ENCODE measurements at places on chromosomes 13 and 19.

GRCh38 chr13:110183910-110184309, 123.0 kb downstream of the COL4A1 start:
- no peak for DNase-seq

- no peak for DNase-seq
Observed at GRCh38 chr13:39297023-39297422, 258.8 kb downstream of the NHLRC3 start.

DNA sequence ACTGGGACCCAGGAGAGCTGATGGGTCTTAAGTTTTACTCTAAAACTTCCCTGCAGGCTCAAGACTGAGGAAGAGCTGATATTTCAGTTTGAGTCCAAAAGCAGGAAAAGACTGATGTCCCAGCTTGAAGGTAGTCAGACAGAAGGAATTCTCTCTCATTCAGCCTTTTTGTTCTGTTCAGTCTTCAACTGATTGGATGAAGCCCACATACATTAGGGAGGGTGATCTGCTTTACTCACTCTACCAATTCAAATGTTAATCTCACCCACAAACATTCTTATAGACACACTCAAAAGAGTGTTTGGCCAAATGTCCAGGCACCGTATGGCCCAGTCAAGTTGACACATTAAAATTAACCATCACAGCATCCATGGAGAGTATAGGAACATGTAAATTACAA, 173.5 kb downstream of the KCNRG start:
- no peak for DNase-seq

DNA sequence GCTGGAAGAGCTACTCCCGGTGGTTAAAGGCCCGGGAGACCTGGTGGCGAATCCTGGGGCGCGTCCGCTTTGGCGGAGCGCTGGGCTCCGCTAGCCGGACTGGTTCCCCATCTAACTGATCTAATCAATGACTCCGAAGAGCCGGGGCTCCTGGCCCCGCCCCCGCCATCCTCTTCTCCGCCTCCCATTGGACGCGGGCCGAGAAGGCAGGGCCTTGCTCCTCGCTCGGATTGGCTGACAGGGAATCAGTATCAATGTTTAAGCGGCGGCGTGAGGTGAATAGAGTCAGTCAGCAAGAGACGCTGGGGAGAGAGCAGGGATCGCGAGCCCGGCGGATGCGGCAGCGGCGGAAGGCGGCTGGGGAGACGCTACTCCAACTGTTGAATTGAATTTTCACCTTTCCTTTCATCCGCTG, 1.7 kb upstream of the PCDH17 start:
- peak; percentile 10 for DNase-seq

GRCh38 chr13:43732726-43733125, 54.0 kb downstream of the ENOX1 start:
- DNase-seq, result no peak

- no peak for DNase-seq
Observed at GRCh38 chr19:54211235-54211634, 10.6 kb downstream of the RPS9 start.

DNA sequence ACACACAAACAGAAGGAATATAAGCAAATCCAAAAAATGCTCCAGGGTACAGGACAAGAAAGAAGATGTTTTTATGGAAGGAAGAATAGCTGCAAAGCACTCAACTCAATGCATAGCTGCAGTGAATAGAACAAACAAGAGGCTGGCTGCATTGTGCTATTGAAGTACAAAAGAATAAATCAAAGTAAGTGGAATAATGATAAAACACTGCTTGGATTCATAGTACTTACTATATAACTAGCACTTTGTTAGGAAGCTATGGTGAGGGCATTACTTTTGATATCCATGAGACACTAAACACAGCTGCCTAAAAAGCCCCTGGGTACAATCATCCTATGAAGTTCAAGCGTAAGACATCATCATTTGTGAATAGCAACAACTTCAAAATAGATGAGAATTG, 350.1 kb downstream of the PCDH9 start:
- DNase-seq, result no peak

GRCh38 chr13:25529425-25529824, 157.7 kb downstream of the ATP8A2 start:
- no peak for DNase-seq

GRCh38 chr19:28210886-28211285, 1002.1 kb downstream of the UQCRFS1 start:
- DNase-seq, result no peak
